ENCODE measurements at places on chromosomes 3 and 15. TPM values are rescaled to one million over a fixed set of nuclear protein-coding genes. Genes with fewer than 3 reads are reported as not detected.

DNA sequence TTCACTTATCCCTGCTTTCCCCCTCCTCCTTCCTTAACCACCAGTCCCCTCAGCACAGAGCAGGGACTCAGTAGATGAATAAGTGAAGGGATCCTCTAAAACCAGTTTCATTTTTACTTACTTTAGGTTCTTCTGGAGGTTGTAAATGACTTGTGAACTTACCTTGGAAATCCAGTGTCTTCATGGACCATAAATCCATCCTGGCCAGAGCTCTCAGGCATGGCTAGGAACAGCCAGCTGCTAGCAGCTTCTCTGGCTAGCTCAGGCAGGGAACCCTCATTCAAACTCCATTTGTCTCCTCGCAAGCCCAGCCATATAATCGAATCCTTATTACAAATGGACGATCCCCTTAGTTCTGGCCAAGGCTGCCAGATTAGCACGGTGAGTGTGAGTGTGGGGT lies 78.5 kb downstream of the LRTM1 start:
- no peak for DNase-seq

DNA sequence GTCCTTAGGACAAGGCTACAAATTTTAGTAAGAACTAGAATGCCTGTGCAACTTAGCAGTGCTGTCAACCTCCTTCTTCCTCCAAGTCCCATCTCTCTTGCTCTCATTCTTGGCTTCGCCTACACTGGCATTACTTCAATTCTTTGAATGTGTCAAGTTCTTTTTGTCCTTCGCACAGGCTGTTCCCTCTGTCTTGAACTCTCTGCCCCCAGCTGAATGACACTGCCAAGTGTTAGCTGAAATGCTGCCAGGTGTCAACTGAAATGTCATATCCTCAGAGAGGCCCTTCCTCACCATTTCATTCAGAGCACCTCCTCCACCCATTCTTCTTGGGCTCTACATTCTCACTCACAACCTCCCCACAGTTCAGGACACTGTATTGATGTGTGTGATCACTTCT lies 48.8 kb upstream of the PSMD6 start:
- DNase-seq = no peak

The EPHB3 gene
- total RNA-seq = 10.6 TPM

GRCh38 chr3:129892857-129893580 lies 492 bp downstream of the TMCC1 start:
- peak; percentile 90 for DNase-seq

- no peak for DNase-seq
Measured at GRCh38 chr3:70737666-70738290, 425.3 kb upstream of the MDFIC2 start.

GRCh38 chr3:110624576-110624975 lies 447.0 kb upstream of the NECTIN3 start:
- DNase-seq = no peak

- no peak for DNase-seq
Measured at GRCh38 chr3:4322635-4323034, 19.5 kb downstream of the SETMAR start.

DNA sequence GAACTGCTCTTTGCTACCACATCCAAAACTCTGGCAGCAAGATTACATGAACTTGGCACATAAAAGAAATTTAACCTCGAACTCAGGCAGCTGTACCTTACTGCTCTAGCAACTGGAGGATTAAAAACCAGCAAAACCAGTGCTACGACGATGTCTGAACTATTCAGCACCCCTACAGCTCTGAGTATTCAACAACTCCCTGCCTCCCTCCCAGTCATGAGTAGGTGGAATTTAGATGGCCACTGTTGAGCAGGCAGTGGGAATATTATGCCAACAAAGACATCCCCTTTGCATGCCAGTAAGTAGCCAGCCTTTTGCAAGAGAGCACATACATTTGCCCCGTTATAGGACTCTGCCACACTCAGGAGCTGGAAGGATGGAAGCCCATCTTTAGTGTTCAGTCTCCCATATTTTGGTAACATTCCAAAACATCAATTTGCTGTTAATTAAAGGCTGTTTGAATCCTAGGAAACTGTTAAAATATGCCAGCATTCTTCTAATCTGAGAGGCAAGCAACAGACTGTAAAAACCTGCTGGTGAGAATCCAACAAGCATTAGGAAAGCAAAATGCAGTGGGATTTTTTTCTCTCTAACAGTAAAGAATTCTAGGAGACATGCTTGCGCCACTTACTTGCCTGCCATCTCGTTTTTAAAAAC lies 85.4 kb downstream of the ZNF385D start:
- DNase-seq = no peak

- DNase-seq = no peak
Measured at GRCh38 chr3:184134746-184135148, 411 bp upstream of the EIF2B5 start.

DNA sequence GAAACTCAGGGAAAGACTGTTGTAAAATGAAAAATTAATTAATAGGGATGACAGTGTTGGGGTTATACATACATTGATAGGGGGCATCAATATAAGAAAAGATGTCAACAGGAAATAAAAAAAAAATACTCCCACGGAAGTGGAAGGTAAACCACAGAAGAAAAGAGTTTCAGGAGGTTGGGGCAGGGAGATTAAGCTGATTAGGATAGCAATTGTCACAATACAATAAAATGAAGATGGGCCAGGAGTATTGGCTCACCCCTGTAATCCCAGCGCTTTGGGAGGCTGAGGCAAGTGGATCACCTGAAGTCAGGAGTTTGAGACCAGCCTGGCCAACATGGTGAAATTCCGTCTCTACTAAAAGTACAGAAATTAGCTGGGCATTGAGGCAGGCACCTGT lies 536.1 kb downstream of the AGBL1 start:
- DNase-seq = no peak

The GRM2 gene
- 0.32 TPM for total RNA-seq

The SLC27A2 gene
- not detected for total RNA-seq

DNA sequence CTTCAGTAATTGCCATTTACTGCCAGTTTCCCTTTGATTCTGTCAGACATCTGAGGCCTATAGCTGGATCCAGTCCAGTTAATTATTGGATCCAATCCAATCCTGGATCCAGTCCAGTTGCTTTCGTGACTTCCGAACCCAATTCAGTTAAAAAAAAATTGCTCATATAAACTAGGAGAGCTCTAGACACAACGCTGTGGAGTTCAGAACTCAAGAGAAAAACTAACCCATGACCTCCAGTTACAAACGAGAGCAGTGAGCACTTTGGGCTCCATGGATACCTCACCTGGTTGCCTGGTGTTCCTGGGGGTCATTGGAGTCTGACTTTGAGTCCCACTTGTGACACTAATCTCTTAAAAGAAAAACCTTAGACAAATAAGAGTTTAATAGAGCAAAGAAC lies 269.8 kb downstream of the THSD4 start:
- no peak for DNase-seq

The SNRK gene
- 25.9 TPM for total RNA-seq

- peak; percentile 73 for DNase-seq
Measured at GRCh38 chr3:120180731-120181412, 86.6 kb upstream of the GSK3B start.

DNA sequence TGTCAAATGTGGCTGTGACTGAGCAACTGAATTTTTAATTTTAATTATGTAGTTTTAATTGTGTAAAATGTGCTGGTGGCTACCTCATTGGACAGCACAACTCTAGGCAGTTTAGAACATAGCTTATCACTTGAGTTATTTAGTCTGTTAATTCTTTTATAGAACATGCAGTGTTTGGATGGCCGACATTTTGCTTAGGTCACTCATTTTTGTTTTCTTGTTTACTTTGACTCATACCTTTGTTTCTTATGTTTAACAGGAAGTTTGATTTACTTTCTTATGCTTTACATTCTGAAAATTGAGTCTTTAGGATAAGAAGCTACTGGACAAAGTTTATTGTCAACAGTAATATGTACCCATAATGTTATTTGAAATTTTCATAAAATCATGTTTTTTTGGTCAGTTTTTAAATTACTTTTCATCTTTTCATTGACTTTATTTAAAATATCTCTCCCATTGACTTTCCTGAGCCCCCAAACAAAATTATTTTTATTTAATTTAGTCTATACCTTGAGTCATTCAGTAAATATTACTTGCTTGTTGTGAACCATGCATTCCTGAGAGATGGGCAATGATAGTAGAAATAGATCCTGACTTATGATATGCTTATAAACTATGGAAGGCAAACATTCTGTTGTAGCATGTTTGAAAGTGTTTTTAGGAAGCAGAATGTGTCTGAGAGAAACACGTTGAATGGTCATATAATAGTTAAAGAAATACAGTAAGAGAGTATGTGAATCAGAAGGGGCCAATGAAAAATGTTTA lies 60.6 kb downstream of the TCF12 start:
- no peak for DNase-seq

The ITGB5 gene
- 419 TPM for total RNA-seq

GRCh38 chr3:39150148-39150802 lies 3.1 kb downstream of the CSRNP1 start:
- no peak for DNase-seq

The GP5 gene
- total RNA-seq = 0.10 TPM

All from osteocyte (in vitro differentiated cells).